ENCODE measurements at places on chromosomes 1 and 21. TPM values are rescaled to one million over a fixed set of nuclear protein-coding genes. Genes with fewer than 3 reads are reported as not detected.

TMEM52 gene
- not detected for polyA plus RNA-seq

VSIG8 gene
- not detected for polyA plus RNA-seq

ADAM30 gene
- not detected for polyA plus RNA-seq

ACOT11 gene
- polyA plus RNA-seq = 0.36 TPM

LSM10 gene
- 153 TPM for polyA plus RNA-seq

DNAJC28 gene
- 0.33 TPM for polyA plus RNA-seq

ANKRD65 gene
- 0.14 TPM for polyA plus RNA-seq
